ENCODE measurements at places on chromosomes 16 and 17.

GRCh38 chr16:89880477-89881367 is 7.3 kb downstream of the TCF25 start:
- no peak for DNase-seq

- DNase-seq: no peak
Measured at GRCh38 chr17:44979426-44979995, 11.4 kb upstream of the C1QL1 start.

- DNase-seq: no peak
Measured at GRCh38 chr17:53516636-53517035, 306.1 kb upstream of the KIF2B start.

GRCh38 chr17:19508577-19508867 is 25.1 kb upstream of the SLC47A1 start:
- no peak for DNase-seq

DNA sequence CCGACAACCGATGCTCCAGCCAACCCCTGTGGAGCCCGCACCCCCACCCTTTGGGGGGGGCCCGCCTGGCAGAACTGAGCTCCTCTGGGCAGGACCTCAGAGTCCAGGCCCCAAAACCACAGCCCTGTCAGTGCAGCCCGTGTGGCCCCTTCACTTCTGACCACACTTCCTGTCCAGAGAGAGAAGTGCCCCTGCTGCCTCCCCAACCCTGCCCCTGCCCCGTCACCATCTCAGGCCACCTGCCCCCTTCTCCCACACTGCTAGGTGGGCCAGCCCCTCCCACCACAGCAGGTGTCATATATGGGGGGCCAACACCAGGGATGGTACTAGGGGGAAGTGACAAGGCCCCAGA is 17.9 kb downstream of the NGFR start:
- no peak for DNase-seq

GRCh38 chr17:44940768-44941167 is 6.8 kb downstream of the KIF18B start:
- no peak for DNase-seq

GRCh38 chr16:86261379-86261778 is 248.9 kb upstream of the FOXF1 start:
- DNase-seq: no peak

GRCh38 chr17:64183815-64184214 is 53.9 kb upstream of the ERN1 start:
- no peak for DNase-seq

GRCh38 chr17:17681744-17682292 is 560 bp downstream of the RAI1 start:
- peak; percentile 70 for DNase-seq

DNA sequence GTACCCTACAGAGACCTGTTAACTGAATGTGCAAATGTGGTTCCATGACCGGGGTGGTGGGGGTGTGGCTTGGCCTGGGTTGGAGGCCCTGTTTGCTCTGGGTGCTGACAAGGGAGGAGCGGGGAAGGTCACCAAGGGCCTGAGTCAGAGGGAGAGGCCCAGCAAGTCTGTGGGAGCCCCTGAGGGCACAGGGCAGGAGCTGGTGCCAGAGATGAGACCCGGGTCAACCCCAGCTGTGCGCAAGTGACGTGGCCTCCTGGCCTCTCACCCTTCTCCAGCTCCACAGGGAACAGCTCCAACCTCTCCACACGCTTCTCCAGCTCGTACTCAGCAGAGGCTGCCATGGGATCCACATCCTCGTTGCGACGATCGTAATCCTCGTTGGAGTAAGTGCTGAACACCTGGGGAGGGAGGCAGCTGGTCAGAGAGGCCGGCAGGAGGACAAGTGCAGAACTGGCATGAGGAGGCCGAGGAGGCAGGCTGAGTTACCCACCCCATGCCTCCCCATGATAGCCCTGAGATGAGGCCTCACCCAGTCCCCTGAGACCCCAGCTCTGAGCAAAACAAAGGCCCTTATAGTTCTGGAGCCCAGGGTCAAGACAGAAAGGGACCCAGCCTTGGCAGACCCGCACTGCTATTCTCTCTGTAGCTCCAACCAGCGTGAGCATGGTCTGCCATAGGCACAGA is 5.5 kb downstream of the PPP1R9B start:
- no peak for DNase-seq

GRCh38 chr16:75616521-75617010 is 6.5 kb downstream of the ADAT1 start:
- DNase-seq: no peak

DNA sequence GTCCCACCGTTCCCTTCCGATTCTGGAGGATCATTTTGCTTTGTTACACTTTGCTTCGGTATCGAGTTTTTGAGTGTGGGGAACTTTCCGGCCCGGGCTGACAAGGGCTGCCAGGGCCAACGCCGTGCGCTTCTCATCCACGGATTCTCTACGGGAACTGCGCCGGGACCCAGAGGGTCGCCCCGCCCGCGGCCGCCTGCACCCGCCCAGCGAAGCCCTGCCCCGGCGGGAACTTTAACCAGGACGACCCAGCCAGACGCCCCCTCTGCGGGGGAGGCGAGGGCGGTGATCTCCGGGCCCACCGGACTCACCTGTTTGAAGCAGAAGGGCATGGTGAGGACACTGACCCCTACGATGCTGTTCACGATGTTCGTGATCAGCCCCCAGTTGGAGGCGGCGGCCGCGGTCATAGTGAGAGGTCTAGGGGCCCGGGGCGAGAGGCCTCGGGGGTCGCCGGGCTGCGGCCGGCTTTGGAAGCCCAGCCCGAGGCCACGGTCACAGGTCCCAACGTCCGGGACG is 536 bp downstream of the SLC38A10 start:
- DNase-seq: no peak

DNA sequence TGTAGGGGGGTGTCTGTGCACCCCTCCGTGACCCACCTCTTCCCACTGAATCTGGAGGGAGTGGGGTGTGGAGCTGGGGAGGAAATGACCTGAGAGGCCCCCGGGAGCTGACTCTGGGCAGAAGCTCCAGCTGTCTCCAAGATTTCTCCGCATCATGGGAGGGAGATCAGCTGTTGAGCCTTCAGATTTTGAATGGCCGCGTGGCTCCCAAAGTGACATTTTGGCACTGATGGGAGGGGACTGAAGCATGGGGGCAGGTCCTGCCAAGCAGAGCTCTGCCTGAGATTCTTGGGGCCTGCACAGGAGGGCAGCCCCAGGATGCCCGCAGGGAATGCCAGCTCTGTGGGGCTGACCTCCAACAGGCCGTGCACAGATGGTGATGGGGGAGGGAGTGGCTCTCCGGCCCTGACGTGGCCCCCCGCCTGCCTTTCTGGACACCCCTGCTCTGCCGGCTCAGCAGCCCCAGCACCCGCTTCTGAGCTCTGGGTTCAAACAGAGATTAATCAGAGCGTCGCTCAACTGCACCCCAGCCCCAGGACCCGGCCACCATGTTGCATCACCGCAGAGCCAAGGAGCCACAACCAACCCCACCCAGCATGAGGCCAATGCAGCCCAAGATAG is 25.3 kb upstream of the UBE2I start:
- DNase-seq: no peak

DNA sequence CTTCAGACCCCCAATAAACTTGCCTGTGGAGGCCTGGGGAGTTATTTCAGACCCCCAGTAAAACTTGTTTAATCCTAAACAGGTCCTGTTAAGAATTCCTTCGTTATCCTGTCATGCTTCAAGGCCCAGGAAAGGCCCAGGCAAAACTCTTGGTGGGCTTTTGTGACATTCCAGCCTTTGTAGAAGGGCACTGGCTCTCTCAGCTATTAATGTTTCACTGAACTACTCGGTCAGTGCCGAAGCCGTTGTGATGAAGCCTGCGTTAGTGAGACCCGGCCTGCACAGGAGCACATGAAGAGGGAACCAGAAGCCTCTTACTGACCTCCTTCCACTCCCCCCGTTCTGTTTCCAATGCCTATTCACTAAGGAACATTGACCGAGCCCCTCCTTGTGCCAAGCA is 47.4 kb upstream of the PLCG2 start:
- DNase-seq: no peak

Data from natural killer cell (primary cell).